Urinary bladder (tissue), 4 donors: ENCODE measurements at places on chromosomes 5 and 9. TPM values are rescaled to one million over a fixed set of nuclear protein-coding genes. Genes with fewer than 3 reads are reported as not detected.

Gene PPP3R2
- not detected for polyA plus RNA-seq

GRCh38 chr5:61599370-61600122 lies 267.5 kb downstream of the ZSWIM6 start:
- peak; percentile 58 for DNase-seq

- DNase-seq, result no peak
Observed at GRCh38 chr5:93209476-93209875, 371.5 kb downstream of the NR2F1-AS1 start.

DNA sequence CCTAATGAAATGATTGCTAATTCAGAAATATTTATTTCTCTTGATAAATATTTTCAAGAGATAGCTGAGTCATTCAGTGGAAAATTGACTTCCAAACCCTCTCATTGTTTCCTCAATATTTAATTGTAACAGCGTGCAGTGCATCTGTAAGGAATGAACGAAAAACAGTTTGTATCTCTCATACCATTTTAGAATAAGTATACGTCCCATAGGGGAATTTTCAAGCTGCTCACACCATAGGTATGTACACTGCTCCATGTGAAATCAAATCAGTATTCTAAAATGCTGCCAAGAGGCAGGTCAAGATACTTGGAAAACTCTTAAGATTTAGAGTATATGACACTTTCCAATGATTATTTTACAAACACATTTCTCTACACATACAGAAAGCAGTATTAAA lies 202.2 kb downstream of the ARL15 start:
- DNase-seq, result no peak

DNA sequence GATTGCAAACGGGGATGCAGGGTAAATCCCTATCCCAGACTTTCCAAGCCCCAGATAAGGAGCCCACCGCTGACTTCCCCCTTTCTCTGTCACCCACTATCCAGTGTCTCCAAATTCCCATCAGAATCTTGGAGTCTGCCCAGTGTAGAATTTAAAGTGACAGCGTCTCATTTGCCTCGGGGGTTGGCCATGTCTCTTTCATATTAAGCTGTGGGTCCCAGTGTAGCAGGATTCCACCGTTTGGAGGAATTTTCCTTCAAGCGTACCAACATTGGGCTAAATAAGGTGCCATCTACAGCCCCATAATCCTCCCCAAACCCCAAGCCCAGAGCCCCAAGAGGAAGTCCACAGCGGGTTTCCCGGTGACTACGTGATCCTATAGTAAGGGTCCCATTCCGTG lies 1.1 kb downstream of the BRINP1 start:
- no peak for DNase-seq

DNA sequence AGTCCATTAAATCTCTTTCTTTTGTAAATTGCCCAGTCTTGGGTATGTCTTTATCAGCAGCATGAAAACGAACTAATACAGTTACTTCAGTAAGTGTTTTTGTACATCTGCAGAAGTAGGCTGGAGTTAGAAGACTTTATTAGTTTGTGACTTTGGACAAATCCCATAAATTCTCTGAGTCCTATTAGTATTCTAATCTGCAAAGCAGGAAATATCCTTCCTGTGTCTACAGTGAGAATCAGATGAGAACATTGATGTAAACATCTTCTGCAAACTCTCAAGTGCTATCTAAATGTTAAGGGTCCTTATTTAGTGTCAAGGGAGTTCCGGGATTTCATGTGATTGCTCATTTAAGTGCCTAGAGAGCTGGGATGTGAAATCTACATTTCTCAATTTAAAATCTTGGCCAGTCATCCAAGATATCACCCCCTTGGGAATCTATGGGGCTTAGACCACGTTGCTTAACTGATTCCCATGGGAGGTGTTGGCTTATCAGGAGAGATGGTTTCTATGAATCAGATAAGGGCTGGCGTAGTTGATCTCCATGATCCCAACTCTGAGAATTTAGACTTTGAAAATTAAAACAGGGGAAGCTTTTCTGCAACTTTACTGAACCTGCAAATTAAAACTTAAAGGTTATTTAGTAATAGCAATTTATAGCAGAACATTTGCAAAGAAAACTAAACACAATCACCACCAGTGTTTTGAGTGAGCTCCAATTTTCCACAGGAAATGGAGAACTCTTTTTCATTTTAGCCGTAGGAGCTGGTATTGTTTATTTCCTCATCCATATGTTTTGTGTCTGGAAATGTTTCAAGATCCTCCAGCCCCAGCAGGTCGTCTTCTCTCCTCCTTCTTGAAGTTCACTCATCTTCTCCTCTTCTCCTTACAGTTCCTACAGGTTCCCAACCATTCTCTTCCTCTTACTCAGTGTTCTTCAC lies 241.6 kb upstream of the CD180 start:
- DNase-seq, result no peak

GRCh38 chr9:17793713-17794622 lies 215.1 kb downstream of the SH3GL2 start:
- no peak for DNase-seq
